ENCODE measurements at places on chromosomes 1 and 21. TPM values are rescaled to one million over a fixed set of nuclear protein-coding genes. Genes with fewer than 3 reads are reported as not detected.

The ADGRB2 gene
- polyA plus RNA-seq, result 17.8 TPM

The SFN gene
- 1.1 TPM for polyA plus RNA-seq

The MAN1C1 gene
- polyA plus RNA-seq, result 16.9 TPM

The DVL1 gene
- 47.5 TPM for polyA plus RNA-seq

The ADAMTSL4 gene
- polyA plus RNA-seq, result 17.7 TPM

The OVAAL gene
- polyA plus RNA-seq, result not detected

The PTCH2 gene
- 7.7 TPM for polyA plus RNA-seq

The PLA2G4A gene
- 8.5 TPM for polyA plus RNA-seq

The DNAJC6 gene
- 8.0 TPM for polyA plus RNA-seq

The VWA5B1 gene
- 3.3 TPM for polyA plus RNA-seq

The CR1L gene
- 0.78 TPM for polyA plus RNA-seq

The CFHR1 gene
- not detected for polyA plus RNA-seq

The HSD17B7 gene
- 11.4 TPM for polyA plus RNA-seq

The AADACL4 gene
- polyA plus RNA-seq, result 1.2 TPM

The TMEM61 gene
- 0.64 TPM for polyA plus RNA-seq

The ASAP3 gene
- polyA plus RNA-seq, result 38.7 TPM

GRCh38 chr1:160577671-160578070 is 1.6 kb downstream of the CD84 start:
- DNase-seq, result no peak

- no peak for DNase-seq
These were observed 3.8 kb downstream of the LDLRAD2 start for GRCh38 chr1:21815724-21816321.

- no peak for DNase-seq
These were observed 161.1 kb upstream of the RRP15 start for GRCh38 chr1:218123968-218124367.

GRCh38 chr1:156953571-156953970 is 33.1 kb downstream of the LRRC71 start:
- no peak for DNase-seq

DNA sequence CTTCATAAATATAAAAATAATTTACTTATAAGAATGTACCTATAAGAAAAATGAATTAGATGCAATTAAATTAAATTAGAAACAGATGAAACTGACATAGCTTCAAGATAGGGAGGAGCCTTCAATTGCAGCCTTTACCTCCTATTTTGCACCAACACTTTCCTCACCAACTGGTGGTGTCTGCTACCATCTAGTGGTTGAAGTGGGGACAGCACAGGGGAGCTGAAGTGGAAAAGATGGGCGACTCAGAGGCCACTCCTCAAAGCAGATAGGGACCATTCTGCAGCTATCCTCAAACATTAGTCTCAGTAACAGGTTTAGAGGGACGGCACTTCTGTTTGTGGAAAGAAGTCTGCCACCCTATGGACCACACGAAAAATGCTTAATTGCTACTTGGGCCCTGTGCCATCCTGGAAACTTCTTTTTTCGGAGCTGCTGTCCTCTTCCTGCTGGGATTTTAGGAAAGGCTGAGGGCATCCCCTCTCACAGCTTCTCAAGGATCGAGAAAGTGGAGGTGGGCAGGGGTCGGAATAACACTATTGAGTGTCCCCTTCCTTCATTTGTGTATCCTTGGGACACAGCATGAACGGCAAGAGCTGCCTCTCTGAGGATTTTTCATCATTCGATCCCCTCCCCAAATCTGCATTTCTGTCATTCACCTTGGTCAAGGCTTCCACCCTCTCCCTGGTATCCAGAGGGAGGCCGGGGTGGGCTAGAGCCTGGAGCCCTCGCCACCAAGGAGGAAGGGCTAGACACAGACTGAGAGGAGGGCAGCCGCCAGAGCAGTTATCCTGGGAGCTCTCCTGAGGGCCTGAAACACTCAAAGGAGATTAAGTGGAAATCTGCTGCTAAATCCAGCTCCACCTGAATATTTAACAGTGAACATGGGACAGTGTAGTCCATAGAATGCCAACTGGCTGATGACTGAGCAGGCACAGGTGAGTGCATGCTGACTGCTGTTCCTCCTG is 9.6 kb downstream of the PROK1 start:
- peak; percentile 78 for DNase-seq

DNA sequence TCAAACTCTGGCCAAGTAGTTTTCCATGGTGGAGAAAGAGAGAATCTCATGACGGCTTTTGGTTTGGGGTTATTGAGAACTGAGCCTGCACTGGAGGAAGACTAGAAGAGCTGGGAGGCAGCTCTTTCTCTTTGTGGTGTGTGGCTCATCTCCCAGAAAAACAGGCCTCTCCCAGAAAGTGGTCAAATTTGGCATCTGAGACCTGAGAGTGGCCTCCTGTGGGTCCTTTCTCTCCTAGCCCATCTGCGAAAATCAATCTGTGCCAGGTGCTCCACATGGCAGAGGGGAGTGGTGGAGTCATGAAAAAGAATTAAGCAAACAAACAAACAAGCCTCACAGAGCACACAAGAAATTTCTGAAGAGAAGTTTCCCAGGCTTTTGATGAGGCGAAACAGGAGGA is 305.0 kb downstream of the ST6GALNAC3 start:
- no peak for DNase-seq

DNA sequence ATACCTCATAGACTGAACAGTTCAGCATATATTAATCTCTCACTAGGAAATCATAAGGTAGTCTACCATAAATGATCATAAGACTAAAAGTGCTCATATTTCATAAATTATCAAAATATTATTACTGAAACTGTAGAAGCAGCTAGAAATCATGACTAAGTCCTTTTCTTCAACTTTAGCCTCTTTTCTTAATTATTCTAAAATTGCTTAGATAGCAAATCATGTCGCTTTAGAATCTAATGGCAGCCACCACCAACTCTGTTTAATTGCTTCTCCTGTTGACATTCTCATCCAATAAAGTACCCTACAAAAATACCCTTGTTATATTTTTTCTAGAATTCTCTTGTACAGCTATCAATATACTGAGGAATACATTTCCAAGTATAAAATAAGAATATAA is 102.9 kb downstream of the DENND1B start:
- DNase-seq, result no peak

GRCh38 chr1:245939756-245940345 is 567.2 kb downstream of the SMYD3 start:
- no peak for DNase-seq

- no peak for DNase-seq
These were observed 1.7 kb downstream of the ODF2L start for GRCh38 chr1:86394416-86394815.

DNA sequence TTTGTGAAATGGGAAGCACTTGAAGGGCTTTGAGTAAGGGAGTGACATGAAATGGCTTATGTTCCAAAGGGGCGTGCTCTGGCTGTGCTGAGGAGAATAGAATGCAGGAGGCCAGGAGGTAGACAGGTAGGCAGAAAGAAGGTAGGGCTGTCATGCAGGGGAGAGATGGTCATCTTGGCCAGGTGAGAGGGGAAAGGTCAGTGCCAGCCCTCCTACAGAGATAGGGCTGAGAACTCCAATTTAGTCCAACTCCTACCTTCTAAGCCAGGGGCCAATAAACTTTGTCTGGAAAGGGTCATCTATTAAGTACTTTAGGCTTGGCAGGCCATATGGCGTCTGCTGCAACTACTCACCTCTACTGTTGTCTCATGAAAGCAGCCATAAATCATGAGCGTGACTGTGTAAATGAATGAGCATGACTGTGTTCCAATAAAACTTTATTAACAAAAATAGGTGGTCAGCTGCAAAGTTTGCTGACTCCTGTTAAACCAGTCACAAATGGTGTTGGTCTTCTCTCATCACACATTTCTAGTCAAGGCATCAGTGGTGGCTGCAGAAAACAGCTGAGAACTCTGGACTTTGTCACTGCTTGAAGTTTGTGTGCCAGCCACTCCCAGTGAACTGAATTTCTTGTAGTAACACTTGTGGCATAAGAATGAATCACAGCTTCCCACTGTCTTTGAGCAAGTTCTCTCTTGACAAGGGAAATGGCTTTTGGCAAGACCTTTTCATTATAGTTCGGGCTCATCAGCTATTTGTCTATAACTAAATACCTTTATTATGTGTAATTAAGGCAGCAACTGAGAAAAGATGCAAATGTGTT is 32.0 kb upstream of the CD2 start:
- DNase-seq, result no peak

DNA sequence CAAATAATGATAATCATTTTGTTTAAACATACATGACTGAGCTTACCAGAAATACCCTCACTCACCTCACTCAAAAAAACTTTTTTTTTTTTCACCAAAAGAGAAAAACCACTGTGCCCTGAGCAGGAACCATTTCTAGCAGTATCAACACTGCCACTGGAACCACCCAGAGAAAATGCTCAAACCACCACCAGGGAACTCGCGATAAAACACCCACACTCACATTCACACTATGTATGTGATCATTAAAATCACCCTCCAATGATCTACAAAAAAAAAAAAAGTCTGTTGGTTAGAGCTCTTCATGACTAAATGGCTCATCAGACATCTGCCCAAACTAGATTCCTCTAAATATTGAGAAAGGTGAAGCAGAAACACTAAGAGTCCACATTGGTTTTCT is 11.5 kb downstream of the TIAM1 start:
- DNase-seq, result no peak

GRCh38 chr1:41689558-41689981 is 205.1 kb upstream of the EDN2 start:
- no peak for DNase-seq

GRCh38 chr1:159000625-159001024 is 9.1 kb upstream of the IFI16 start:
- DNase-seq, result peak; percentile 62

GRCh38 chr1:13792419-13792818 is 92.4 kb downstream of the PRDM2 start:
- no peak for DNase-seq

DNA sequence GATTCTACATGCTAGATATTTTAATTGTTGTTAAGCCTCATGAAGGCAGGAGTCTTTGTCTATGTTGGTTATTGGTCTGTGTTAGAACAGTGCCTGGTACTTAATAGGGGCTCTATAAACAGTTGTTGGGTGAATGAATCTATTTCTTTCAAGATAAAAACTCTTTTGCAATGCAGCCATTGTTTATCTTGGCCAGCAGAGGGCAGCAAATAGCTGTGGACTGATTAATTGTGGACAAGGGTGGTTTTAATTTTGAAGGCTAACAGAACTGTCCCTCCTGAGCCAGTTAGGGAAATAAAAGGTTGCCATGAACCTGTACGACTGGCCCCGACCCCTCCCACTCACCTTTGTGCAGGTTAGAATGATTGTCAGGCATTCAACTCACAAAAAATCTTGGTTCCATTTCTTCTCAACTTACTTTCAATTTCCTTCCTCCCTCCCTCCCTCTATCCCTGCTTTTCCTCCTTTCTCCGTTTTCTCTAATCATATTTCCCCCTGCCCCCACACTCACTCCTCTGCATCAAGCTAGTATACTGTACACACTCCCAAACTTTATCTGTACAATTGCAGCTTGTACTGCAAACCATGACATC is 66.3 kb upstream of the DIRAS3 start:
- DNase-seq, result peak; percentile 34

DNA sequence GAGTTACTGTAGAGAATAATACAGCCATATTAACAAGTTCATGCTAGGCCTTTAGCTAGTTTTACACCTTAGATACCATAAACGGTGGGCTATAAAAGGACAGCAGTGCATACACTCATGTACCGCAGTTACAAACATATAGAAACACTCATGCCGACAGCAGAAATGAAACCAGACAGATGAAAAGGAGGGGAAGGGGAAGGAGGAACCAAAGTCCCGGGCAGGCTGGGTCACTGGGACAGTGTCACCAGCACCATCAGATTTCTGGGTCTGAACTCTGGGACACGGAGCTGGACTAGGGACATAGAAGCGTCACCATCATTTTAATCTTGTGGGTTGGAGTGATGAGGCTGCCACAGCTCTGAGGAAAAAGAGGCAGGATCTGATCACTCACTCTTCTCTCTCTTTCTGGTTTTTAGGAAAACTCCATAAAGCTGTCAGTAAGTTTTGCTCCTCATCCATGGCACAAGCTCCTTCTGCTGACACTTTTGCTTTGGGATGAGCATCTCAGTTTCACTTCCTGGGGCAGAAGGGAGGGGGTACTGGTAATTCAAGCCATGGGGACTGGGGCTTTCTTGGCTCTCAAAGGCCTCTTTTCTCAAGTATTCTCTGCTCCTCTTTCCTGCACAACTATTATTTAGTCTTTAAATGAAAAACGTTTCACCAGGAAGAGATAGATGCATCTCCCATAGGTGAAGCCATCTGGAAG is 7.8 kb upstream of the ZNF691 start:
- no peak for DNase-seq

DNA sequence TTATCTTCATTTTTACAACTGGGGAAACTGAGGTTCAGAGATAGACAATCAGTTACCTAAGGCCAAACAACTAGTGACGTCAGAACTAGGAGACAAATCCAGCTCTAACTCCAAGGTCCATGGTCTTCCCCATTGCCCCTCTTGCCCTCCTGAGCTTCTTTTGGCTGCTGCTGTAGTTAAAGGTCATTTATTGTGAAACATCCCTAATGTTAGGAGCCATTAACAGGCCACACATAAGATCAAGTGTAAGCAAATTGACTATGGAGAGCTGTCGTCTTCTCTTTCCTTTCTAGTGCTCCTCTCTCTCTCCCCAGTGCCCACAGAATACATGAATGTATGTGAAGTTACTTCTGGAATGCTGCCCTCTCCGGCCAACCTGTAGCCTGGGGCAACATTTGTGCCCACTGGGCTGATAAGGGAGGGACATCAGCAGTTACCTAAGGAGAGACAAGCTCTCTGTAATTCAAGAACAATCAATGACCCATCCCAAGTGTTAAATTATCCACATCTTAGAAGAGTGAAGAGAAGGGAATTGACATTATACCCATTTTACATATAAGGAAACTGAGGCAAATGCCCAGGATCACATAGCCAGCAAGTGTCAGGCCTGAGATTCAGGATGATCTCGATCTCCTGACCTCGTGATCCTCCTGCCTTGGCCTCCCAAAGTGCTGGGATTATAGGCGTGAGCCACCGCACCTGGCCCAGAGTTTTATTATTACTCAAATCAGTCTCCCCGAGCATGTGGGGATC is 40.1 kb downstream of the PTAFR start:
- DNase-seq, result no peak

DNA sequence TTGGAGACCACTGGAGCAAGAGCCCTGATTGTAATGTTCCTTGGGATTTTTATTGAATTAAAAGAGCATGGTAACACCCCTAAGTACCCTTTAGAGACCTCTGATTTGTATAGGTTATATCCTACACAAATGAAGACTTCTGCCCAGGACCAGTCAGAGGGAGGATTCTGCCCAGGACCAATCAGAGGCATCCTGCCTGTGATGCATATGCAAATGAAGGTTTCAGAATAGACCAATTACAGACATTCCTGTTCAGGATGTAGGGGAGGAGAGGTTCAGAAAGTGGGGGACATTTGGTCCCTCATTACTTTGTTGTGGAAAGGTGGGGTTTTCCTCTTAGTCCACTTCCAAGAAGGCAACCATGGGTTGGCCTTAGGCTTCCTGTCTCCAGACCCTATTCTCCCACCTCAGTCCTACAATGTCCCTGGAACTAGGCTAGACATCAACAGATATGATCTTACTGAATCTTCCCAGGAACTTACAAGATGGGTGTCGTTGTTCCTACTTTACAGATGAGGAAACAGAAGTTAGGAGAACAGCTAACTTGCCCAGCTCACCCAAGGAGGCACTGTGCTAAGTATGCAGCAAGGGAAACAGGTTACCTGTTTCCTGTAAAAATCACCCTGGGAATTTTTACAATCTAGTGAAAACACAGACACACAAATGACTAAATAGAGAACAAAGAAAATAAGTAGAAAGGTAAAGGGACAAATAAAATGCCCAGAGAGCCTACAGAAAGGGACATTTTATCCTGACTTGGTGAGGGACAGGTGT is 36.8 kb upstream of the SFPQ start:
- DNase-seq, result no peak

GRCh38 chr1:243549108-243549507 is 293.3 kb downstream of the SDCCAG8 start:
- DNase-seq, result no peak

GRCh38 chr1:89757532-89757931 is 63.3 kb upstream of the LRRC8D start:
- peak; percentile 46 for DNase-seq

Data from renal pelvis (tissue), 12 donors.